ENCODE measurements at places on chromosomes 4 and X.

DNA sequence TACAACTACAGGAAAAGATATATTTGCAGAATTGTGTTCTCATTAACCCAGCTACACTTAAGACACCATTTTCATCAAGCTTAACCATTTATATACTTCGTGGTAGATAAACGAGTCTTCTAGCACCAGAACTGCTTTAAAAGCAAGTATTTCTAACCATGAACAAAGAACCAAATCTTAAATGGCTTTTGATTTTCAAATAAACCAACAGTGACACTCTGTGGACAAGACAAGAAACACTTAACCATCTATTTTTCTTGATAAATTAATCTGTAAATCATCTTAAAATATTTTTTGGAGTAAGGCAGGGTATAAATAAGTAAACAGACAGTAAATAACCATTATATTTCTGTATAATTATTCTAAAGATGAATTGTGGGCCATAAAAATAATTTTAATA lies 10.2 kb downstream of the BEND2 start:
- DNase-seq = no peak

DNA sequence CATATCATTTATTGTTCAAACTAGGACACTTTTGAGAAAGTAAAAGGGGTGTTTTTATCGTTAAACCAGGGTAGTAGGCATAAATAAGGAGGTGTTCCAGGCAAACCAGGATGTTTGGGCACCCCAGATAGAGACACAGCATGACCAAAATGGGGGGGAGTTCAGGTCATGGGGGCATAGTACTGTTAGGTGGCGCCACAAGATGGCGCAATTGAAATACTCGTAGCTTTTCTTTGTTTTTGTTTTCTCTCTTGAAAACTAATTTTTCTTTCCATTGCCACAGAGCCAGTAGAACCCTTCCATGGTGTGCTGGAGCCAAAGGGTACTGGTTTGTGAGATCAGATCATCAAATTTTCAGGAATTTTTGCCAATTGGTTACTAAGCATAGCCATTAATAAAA lies 283.4 kb downstream of the BCOR start:
- DNase-seq = no peak

DNA sequence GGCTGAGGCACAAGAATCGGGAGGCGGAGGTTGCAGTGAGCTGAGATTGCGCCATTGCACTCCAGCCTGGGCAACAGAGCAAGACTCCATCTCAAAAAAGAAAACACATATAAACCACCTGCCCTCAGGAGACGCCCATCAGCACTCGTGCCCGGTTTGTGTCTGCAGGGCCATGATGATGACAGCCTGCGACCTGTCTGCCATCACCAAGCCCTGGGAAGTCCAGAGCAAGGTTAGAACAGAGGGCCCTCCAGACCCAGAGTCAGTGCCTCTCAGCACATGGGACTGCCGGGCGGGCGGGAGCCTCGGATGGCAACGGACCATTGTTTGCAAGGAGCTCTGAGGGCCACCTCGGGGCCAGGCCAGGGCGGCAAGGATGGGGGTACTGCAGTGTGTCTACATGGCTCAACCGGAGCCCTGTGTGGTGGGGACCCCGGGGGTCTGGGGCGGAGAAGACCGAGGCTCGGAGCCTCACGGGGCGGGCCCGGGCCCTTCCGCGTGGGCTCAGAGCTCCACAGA lies 9.3 kb downstream of the ATP5ME start:
- no peak for DNase-seq

- no peak for DNase-seq
These were observed 682.0 kb downstream of the KCTD8 start for GRCh38 chr4:43766648-43767047.

DNA sequence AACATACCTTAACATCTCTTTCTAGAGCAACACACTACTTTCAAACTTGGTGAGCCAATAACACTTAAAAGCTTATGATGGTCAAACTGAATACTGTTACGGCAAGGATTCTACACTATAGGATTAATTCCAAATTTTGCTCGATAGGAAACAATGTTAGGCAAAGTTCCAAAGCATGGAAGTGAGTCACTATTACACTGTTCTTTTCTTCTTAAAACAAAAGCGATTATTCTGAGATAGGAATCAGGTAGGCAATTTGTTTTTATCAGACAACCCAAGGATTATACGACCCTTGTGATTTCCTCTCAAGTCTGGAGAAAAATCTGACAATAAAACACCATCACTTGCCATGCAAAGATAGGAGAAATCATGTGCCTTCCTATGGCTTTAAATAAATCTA lies 81.5 kb downstream of the HUWE1 start:
- no peak for DNase-seq

DNA sequence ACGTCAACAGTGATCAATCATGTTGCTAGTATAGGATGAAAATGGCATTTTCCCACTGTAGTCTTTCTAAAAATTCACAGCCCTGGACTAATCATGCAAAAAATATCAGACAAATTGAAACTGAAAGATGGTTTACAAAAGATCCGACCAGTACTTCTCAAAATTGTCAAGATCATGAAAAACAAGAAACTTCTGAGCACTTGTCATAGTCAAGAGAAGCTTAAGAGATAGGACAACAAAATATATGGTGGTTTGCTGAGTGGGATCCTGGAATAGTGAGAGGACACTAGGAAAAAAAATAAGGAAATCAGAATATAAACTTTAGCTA lies 101.1 kb downstream of the NAA11 start:
- no peak for DNase-seq

DNA sequence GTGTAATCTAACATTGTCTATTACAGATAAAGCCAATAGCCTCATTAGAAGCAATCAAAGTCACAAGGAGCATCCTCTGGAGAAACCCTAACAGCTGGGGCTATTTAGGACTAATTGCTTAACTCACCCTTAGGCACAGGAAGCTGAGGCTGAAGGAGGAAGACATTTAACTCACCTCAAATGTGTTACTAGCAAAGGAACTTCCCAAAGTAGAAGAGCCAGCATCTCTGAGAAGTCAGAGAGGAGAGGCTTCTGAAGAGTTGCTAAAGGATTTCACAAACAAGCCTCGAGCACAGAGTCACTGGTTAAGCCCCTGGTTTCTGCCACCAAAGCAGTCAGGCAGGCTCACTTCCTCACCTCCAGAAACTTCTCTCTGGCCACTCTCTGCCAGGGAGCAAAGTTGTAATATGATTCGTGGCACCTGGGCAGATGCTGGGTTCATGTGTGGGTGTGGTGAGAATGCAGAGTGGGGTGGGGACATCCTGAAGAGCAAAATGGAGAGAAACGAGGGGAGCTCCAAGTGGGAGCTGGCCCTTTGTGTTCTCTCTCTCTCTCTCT lies 201.3 kb downstream of the HS6ST2 start:
- DNase-seq = no peak

DNA sequence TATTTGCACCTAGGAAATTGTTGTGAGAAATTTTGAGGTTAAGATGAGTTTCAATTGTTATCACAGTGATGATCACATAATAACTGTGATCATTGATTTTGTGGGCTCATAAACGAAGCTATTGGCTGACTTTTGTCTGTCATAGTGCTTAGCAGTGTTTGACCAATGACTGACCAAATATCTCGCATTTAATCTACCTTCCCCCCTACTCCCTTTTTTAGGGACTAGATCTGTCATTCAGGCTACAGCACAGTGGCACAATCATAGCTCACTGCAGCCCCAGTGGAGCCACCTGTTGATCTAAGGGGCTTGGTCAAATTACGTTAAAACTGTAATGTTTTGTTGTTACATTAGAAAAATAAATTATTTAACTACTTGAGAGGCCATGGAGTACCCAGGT lies 1.5 kb downstream of the FUNDC2 start:
- DNase-seq = no peak

GRCh38 chrX:25019707-25020390 lies 4.1 kb upstream of the ARX start:
- DNase-seq = no peak

DNA sequence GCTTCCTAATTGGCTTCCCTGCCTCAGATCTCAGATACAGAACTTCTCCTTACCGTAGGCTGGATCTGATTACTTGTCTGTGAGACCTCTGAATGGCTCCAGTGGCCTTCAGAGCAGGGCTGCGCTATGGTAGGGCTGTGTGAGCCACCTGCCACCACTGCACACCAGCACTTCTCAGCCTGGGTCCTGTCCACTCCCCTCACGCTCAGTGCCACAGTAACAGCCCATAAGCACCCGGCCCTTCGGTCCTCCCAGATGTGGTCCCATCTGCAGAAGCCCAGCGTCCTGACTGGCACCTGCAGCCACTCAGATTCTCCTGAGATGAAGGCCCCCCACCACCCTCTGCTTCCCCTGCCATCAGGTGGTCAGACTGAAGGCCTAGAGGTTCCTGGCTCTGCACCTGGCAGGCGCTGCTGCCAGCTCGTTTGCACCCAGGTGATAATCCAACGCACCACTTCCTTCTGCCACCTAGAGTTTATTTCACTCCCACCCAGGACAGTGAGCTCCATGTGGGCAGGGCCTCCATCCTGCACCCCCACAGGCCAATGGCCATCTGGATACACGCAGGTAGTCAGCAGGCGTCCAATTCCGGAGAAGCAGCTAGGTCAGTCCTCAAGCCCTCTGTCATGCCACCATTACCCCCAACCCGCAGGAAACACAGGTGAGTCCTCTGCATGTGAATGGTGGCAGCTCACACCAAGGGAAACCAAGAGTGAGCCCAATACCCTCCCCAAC lies 5.4 kb downstream of the WDR1 start:
- DNase-seq = no peak

DNA sequence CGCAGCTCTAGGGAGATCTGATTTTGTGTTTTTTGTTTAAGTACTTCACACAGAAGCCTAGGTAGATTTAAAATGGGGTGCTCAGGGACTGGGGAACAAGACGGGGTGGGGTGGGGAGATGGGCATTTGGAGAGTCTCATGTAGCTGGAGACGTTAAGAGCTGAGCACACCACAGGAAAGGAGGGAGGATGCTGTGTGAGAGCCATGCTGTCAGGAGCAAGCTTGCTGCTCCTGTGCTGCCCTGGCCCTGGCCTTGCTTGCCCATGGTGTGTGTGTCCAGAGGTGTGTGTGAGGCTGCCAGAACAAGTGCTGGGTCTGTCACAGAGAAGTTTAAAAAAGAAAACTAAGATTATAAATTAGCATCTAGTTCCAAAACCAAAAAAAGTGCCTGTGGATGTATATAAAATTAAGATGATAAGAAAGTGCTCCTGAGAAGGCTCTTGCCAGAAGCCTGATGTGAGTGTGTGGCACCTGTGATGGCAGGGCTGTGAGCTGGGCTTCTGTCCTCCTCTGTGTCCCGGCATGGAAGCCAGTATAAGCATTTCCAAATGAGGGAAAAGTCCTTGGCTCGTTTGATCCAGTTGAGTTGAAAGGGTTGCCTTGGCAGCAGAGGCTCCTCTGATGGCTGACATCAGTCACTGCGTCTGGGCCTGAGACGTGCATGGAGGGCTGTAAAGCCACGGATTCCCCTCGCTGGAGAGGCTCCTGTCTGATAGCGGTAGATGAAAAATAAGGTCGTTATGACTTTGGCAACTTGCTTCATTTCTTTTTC lies 63.5 kb downstream of the NELFA start:
- no peak for DNase-seq

DNA sequence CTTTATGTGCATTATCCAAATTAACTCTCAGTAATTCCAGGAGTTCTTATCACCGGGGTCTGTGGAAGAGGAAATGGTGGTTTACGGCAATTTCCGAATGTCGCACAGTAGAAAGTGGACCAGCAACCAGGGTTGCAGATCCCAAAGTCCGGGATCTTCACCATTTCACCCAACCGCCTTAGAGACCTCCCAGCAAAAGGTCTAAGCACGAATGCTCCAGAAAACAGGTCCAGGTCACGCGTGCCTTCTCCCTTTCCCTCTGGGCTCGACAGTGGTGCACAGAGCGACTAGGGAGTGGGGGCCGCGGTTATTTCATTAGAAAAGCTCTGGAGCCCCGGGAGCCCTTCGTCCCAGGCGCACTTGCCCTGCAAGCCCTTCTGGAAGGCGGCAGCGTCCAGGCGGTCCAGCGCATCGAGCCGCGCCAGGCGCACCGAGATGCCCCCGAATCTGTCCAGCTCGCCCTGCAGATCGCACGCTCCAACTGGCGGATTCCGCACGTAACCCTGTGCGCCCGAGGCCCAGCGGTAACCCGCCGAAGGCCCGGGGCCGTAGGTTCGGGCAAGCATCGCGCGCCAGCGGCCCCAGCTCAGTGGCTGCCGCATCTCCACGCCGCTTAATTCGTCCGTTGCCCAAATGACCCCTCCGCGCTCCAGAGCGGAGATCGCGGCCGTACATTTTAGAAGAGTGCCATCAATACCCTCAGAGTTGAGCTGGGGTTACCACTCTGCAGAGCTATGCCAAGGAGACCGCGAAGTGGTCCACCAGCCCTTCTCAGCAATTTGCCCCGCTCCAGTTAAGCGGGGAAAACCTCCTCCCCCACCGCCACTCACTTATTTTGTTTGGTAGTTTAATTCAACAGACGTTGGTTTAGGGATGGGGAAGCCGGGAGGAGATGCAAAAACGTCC lies at the start of gene NUDT6:
Gene NUDT6, minus strand, starts transcription at position 627 of the 906 bp plus-strand sequence. Its CDS starts 25 bp downstream, at position 602.
- peak; percentile 5 for DNase-seq

DNA sequence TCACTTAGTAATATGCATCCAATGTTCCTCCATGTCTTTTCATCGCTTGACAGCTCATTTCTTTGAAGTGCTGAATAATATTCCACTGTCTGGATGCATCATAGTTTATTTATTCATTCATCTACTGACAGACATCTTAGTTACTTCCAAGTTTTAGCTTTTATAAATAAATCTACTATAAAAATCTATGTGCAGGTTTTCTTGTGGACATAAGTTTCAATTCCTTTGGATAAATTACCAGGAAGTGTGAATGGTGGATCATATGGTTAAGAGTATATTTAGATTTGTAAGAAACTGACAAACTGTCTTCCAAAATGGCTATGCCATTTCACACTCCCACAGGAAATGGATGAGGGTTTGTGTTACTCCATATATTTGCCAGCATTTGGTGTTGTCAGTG lies 1392.9 kb upstream of the PABPC4L start:
- no peak for DNase-seq

DNA sequence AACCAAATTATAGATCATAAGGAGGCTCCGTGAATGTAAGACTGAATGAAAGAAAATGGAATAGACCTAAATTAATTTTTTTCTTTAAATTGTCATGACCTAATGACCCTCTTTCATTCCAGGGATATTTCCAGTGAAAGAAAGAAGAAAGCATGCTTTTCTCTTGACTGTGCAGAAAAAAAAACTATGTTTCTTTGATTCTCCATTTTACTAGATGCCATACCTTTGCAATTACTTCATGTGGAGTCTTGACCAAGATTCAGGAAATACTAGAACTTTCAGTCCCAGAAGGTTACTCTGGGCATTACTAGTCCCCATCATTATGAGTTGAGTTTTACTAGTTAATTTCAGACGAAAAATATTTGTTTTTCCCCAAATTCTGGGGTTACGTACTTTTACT lies 6.4 kb upstream of the COMMD8 start:
- DNase-seq = no peak

Measured in activated CD4-positive, alpha-beta T cell treated with anti-CD3 and anti-CD28 coated beads for 24 hours (primary cell).